Fibroblast of mammary gland (primary cell): ENCODE measurements at places on chromosomes 6 and 20.

DNA sequence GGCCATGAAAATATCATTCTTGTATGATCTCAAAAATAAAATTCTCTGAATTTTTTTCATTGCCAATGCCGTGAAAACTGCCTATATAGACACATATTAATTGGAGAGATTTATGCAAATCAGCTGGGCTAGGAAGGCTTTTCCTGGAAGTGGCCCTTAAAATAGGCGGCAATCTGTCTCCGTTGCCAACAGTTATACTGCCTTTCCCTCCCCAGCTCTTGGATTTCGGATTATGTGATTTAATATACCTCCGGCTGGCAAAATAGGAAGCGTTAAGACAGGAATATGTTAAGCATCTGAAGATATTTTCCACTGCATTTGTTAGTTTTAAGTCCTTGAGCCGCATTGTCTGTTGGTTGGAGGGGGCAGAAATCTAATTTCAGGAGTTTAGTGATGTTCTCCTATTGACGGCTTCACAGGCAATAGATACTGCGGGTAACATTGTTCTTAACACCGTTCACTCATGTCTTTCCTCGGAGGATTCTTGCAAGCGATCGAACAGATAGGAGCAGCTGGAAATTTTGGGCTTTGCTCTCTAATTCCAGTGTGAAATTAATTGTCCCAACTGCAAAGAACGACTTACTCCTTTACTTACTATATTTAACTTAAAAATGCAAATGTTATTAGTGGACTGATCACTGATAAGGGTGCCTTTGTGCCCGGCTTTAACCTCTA is 113.3 kb downstream of the LINC00237 start:
- DNase-seq: no peak

GRCh38 chr20:8946036-8946940 is 122.6 kb upstream of the PLCB4 start:
- DNase-seq: peak; percentile 12

DNA sequence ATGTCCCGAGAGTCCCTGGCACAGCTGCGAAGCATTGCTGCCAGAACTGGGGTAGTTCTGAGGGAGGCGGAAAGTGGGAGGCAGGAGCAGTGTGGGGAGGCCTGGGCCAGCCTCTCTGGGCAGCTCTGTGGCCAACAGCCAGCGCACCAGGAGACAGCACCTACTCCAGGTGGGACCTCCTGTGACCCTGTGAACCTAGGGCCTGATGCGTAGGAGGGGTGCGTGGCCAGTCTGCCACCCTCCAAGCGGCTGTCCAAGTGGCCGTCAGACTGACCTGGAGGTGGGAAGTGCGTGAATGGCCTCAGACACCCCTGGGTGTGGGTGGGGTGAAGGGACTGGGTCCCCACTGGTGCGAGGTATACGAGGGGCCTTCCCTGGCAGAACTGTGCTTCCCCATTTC is 15.5 kb downstream of the SS18L1 start:
- no peak for DNase-seq

GRCh38 chr6:170500955-170501590 is 52.0 kb downstream of the PSMB1 start:
- no peak for DNase-seq

- no peak for DNase-seq
Measured at GRCh38 chr20:37381621-37382471, 35.9 kb downstream of the SRC start.

DNA sequence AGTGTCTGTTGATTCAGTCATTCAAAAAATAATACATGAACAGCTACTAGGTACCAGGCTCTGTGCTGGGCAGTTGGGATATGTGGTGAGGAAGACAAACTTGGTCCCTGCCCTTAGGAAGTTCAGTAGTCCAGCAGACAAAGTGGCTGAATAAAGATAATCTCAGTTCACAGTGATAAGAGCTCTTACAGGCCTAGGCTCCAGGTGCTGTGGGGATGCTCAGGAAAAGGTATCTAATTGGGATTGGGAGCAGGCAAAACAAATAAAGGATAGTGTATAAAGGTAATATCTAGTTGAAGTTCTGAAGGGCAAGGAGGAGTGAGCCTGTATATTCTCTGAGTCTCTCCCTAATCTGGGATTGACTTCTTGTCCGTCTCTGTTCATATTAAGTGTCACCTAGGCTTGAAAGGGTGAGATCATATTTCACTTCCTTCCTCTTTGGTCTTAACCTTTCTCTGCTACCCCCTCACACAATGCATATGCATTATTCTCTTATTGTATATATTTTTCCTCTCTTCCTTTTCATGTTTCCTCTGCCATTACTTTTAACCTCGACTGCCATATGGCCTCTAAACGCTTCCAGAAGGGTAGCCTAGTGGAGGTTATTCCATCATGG is 13.5 kb downstream of the PTPN1 start:
- DNase-seq: no peak

GRCh38 chr6:53313784-53314400 is 34.9 kb downstream of the ELOVL5 start:
- DNase-seq: peak; percentile 80

DNA sequence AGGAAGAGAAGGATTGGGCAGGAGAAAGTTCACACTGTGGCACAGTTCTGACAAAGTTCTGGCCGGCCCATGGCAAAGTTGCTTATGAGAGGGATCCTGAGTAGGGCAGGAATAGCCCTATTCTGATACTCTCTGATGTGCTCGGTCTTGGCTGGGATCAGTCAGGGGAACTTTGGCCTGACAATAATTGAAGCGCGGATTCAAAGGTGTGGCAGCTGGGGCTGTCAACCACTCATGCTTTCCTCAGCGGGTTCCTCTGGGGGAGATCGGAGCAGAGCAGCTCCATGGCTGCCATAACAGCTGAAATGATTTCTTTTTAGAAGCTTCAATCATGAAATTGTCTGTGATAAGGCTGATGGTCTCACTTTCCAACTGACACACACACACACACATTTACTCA is 714.1 kb downstream of the DHX35 start:
- no peak for DNase-seq

DNA sequence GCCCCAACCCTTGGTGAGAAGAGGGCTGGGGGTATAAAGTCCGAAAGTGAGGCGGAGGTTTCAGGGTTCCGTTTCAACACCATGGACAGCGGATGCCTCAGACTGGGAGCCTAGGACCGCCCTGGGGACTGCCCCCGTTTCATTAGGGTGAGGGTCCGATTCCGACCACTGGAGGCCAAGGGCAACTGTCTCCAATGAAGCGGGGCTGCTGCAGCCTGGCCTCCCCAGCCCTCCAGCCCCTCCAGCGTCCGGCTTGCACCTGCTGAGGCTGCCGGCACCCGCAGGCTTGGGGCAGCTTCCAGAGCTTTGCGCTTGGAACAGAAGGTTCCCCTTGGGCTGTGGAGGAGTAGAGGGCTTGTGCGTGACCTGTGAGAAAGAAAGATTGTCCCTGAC is 39.9 kb downstream of the YTHDF1 start:
- DNase-seq: no peak

GRCh38 chr6:122839906-122840305 is 50.8 kb downstream of the SMPDL3A start:
- no peak for DNase-seq

GRCh38 chr6:143060806-143061596 is at the start of gene AIG1:
Gene AIG1, plus strand, starts transcription at chr6:143060889. Its CDS starts 37 bp downstream, at chr6:143060926.
- no peak for DNase-seq

- no peak for DNase-seq
Measured at GRCh38 chr6:167517254-167517916, 192.5 kb downstream of the TTLL2 start.

- DNase-seq: no peak
Measured at GRCh38 chr6:87628424-87628823, 38.5 kb downstream of the ORC3 start.

- DNase-seq: peak; percentile 77
Measured at GRCh38 chr6:116369964-116370759, 585 bp upstream of the DSE start.

- DNase-seq: no peak
Measured at GRCh38 chr6:109009962-109010704, 84.5 kb downstream of the SESN1 start.

DNA sequence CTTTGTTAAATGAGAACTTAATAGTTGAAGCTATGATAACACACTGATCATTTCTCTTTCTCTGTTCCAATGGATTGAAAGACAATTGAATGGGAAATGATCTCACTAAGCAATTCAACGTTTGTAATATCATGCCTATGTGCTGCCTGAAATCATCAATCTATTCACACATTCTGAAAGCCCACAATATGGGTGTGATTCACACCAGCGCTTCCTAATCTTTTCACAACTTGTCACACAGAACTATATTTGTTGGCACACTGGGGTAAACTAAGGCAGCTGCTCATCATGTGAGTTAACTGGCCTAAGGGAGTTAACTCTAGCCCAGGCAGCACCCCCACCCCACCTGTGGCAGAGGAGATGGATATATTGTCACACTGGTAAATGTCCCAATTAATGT is 37.1 kb upstream of the UTRN start:
- peak; percentile 17 for DNase-seq

- no peak for DNase-seq
Measured at GRCh38 chr6:135651964-135652755, 154.6 kb upstream of the AHI1 start.

GRCh38 chr20:54688476-54688875 is 213.1 kb downstream of the DOK5 start:
- DNase-seq: no peak

DNA sequence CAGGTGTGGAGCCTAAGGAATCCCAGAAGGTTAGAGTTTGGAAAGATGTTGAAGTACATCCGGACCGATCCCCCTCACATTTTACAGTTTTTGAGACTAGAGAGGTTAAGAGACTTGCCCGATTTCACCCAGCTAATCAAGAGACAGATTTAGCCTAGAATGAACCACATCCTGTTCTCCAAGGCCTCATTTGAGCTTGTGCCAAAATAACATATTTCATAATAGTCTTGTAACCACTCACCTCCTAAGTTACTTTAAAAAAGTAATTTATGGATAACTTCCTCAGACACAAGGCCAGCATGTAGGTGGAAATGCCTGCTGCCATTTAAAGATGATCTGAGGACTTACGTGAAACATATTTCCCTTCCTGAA is 39.8 kb upstream of the ARHGAP18 start:
- DNase-seq: peak; percentile 91

- no peak for DNase-seq
Measured at GRCh38 chr6:43296780-43297497, 1.1 kb upstream of the SLC22A7 start.

DNA sequence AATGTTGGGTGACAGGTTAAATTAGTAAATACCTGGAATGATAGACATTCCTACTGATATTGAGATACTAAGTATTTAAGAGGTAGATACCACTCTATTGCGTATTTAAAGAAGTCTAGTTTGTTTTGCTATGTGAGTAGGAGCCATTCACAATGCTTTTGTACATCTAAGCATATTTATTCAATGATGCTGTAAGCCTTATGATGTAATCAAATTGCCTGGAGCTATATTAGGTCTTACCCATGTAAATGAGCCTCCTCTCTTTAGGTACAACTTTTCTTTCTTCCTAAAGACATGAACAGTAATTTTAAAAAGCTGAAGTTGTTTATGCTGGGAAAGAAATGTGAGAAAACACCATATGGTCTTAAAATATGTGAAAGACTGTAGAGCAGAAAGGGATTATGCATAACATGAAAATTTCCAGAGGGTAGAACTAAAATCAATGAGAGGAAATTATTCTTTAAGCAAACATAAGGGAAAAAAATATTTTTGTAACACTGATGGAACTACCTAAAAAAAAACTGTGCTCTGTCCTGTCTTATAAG is 526.7 kb downstream of the EPHA7 start:
- DNase-seq: no peak

- no peak for DNase-seq
Measured at GRCh38 chr6:138999949-139000725, 12.1 kb upstream of the REPS1 start.

GRCh38 chr6:4404415-4404814 is 269.0 kb upstream of the ECI2 start:
- DNase-seq: no peak

DNA sequence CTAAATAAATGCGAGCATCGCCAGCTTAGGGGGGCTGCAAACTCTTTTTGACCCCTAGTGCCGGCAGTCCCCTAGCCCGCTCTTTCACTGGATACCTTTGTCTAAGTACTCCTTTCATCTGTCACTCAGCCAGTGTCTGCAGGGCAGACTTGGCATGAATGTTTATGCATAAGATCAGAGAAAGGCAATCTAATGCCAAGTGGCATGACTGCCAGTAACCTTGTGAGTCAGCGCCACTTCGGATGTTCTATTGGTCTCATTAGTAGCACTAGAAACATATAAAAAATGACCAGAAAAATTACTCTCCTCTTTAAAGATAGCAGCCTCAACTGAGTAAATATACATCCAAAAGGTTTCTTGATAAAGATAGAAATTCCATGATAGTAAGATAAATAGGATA is 192.2 kb downstream of the TBC1D32 start:
- DNase-seq: no peak

GRCh38 chr6:106063448-106063850 is 22.7 kb upstream of the PRDM1 start:
- peak; percentile 62 for DNase-seq

GRCh38 chr20:62236766-62237513 is 1.4 kb upstream of the OSBPL2 start:
- DNase-seq: no peak

DNA sequence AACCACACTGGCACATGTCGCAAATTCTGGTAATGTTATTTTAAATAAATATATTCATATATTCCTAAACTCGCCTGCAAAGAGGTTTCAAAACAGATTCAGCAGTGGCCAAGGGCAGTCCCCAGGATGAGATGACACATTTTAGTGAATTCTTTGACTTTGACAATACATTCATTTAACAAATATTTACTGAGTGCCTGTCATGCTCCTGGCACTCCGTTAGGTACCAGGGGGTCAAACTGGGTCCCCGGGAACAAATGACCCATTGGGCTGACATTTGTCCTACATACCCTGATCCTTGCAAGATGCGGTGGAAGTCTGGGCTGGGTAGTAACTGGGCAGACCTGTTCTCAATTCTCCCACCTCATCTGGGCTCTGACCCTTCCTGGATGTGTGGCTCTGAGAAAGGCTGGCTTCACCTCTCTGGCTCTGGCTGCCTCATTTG is 74.9 kb downstream of the FYN start:
- DNase-seq: no peak
